ENCODE measurements at places on chromosomes 4 and X. TPM values are rescaled to one million over a fixed set of nuclear protein-coding genes. Genes with fewer than 3 reads are reported as not detected.

Gene SCD5
- polyA plus RNA-seq = 1.8 TPM

Gene MAGEA10
- polyA plus RNA-seq = not detected

DNA sequence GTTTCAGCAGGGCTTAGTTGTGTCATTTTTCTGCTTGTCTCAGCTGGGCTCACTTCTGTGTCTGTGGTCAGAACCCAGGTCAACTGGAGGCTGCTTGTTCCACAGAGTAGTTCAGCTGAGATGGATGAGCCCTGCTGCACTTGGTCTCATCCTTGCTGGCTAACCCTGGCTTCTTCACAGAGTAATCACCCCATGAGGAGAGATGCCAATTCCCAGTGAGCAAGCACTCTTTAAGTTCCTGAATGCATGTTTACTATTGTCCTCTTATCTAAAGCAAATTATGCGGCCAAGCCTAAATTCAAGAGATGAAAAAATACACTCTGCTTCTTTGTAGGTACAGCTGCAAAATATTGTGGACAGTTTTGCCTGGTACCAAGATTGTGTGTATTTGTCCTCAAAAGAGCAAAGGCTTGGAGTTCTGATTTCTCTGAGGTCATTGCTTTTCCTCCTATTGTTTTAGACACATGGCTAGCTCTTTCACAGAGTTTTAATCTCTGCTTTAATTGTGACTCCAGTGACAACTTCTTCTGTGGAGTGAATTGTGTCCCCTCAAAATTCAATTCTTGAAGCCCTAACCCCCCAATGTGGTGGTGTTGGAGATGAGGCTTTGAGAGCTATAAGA, 236.6 kb upstream of the ANKRD50 start:
- H3K27ac ChIP-seq = no peak overlapping the region
- H3K4me1 ChIP-seq = no peaks in the 10 kb centered on the region
- no peak overlapping the region for H3K4me3 ChIP-seq
- no peak for DNase-seq

DNA sequence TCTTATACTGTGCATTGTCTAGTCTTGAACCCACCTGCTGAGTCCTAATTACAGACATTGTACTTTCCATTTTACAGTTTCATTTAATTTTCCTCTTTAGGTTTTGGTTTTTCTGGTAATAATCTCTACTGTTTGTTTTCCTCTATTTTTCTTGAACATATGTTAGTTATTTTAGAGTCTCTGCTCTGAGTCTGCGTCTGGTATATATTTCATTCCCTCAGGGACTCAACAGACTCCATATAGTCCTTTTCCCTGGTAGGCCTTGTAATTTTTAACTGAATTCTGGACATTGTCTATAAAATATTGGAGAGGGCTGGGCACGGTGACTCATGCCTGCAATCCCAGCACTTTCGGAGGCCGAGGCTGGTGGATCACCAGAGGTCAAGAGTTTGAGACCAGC, 121.8 kb upstream of the STOX2 start:
- no peaks in the 10 kb centered on the region for H3K27me3 ChIP-seq
- no peaks in the 10 kb centered on the region for H3K36me3 ChIP-seq
- no peaks in the 10 kb centered on the region for H3K4me1 ChIP-seq
- no peak overlapping the region for H3K27ac ChIP-seq
- DNase-seq = no peak

GRCh38 chrX:130676861-130677260, 226.1 kb downstream of the ENOX2 start:
- no peaks in the 10 kb centered on the region for H3K36me3 ChIP-seq
- no peak for DNase-seq
- no peaks in the 10 kb centered on the region for H3K4me1 ChIP-seq
- H3K27ac ChIP-seq = no peak overlapping the region
- H3K4me3 ChIP-seq = no peak overlapping the region

DNA sequence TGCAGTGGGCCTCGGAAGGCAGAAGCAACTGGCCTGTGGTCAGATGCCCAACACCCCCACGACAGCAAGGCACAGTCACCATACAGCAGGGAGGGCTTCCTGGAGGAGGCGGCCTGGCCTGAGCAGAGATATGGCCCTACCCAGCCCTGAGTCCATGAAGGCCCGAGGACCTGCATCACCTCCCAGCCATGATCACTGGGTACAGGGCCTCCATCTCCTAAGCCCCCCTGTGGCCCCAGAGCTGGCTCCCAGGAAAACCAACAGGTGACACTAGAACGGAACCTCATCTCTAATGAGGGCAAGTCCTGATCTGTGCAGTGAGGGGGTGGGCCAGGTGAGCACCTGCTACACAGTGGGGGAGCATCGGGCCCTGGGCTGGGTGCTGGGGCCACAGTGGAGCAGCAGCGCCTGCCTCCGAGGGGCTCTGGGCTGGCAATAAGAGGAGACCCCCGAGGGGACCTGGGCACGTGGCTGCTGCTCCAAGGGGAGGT, 26.2 kb upstream of the MXD4 start:
- DNase-seq = no peak
- H3K27me3 ChIP-seq = no peaks in the 10 kb centered on the region
- no peaks in the 10 kb centered on the region for H3K36me3 ChIP-seq
- H3K4me3 ChIP-seq = no peak overlapping the region
- peaks cover 56% of the 10 kb centered on the region for H3K4me1 ChIP-seq

Measured in CD4-positive, alpha-beta memory T cell (primary cell).